ENCODE measurements at places on chromosomes 4 and X. TPM values are rescaled to one million over a fixed set of nuclear protein-coding genes. Genes with fewer than 3 reads are reported as not detected.

The CXCL3 gene
- total RNA-seq = 18.5 TPM

The BMP3 gene
- under 0.01 TPM for total RNA-seq

The NONO gene
- 421 TPM for total RNA-seq

The PAGE2B gene
- 0.28 TPM for total RNA-seq

The FAM9B gene
- total RNA-seq = not detected

The C4orf51 gene
- total RNA-seq = not detected

The SYNPO2 gene
- 17.9 TPM for total RNA-seq

The STK32B gene
- total RNA-seq = 3.3 TPM

The TMPRSS11A gene
- not detected for total RNA-seq

The KLHL13 gene
- total RNA-seq = 39.1 TPM

The NEIL3 gene
- 1.3 TPM for total RNA-seq

The AREG gene
- total RNA-seq = not detected

The MAGEB17 gene
- total RNA-seq = not detected

The P2RY8 gene
- not detected for total RNA-seq

The MND1 gene
- 3.1 TPM for total RNA-seq

The STOX2 gene
- 3.4 TPM for total RNA-seq

The CCDC149 gene
- total RNA-seq = 14.0 TPM

The DHRSX gene
- 27.6 TPM for total RNA-seq

The GUCY1A1 gene
- 0.71 TPM for total RNA-seq

The TMEM255A gene
- not detected for total RNA-seq

The TRIM75 gene
- not detected for total RNA-seq

The GK2 gene
- total RNA-seq = not detected

The RPL9 gene
- 2,988 TPM for total RNA-seq

The RASSF6 gene
- total RNA-seq = under 0.01 TPM

The OTC gene
- total RNA-seq = not detected

The ASMT gene
- total RNA-seq = not detected

The MAP7D2 gene
- under 0.01 TPM for total RNA-seq

The EVC2 gene
- 12.9 TPM for total RNA-seq

The NXF2B gene
- not detected for total RNA-seq

The DGKK gene
- total RNA-seq = not detected

The BANK1 gene
- 0.57 TPM for total RNA-seq

The TSPAN7 gene
- total RNA-seq = not detected

The IL13RA2 gene
- 440 TPM for total RNA-seq

The HTRA3 gene
- 10.4 TPM for total RNA-seq

The ANK2 gene
- 45.4 TPM for total RNA-seq

The NPY5R gene
- total RNA-seq = not detected

The PABPC5 gene
- total RNA-seq = 1.1 TPM

The DSPP gene
- not detected for total RNA-seq

The CHRNA9 gene
- 0.14 TPM for total RNA-seq

The SHOX gene
- total RNA-seq = not detected

The CFP gene
- 0.14 TPM for total RNA-seq

The HSFX4 gene
- total RNA-seq = not detected

The SERPINA7 gene
- not detected for total RNA-seq

The SLC34A2 gene
- not detected for total RNA-seq

The RAB33B gene
- 10.4 TPM for total RNA-seq

The TRO gene
- 14.0 TPM for total RNA-seq

The PRKG2 gene
- total RNA-seq = 4.6 TPM

The CT45A1 gene
- total RNA-seq = not detected

The GPR143 gene
- total RNA-seq = not detected
